Neural crest cell (in vitro differentiated cells): ENCODE measurements at places on chromosomes 3 and 15. TPM values are rescaled to one million over a fixed set of nuclear protein-coding genes. Genes with fewer than 3 reads are reported as not detected.

DNA sequence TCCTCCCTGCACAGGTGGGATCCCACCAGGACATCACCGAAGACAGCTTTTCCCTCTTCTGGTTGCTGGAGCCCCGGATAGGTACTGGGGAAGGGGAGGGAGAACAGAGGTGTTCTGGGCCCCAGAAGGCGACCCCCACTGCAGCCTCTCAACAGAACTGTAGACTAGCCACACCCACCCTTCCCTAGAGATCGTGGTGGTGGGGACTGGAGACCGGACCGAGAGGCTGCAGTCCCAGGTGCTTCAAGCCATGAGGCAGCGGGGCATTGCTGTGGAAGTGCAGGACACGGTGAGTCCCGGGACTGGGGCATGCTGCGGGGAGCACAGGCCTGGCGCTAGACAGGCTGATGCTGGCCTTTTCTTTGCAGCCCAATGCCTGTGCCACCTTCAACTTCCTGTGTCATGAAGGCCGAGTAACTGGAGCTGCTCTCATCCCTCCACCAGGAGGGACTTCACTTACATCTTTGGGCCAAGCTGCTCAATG, 809 bp downstream of the NDUFAF3 start:
- no peak for DNase-seq
- H3K4me3 ChIP-seq: peak overlapping the region; percentile 98
- H3K27me3 ChIP-seq: peaks cover 6% of the 10 kb centered on the region
- peak overlapping the region; percentile 98 for H3K27ac ChIP-seq
- peaks cover 36% of the 10 kb centered on the region for H3K4me1 ChIP-seq
- H3K36me3 ChIP-seq: peaks cover 24% of the 10 kb centered on the region

DNA sequence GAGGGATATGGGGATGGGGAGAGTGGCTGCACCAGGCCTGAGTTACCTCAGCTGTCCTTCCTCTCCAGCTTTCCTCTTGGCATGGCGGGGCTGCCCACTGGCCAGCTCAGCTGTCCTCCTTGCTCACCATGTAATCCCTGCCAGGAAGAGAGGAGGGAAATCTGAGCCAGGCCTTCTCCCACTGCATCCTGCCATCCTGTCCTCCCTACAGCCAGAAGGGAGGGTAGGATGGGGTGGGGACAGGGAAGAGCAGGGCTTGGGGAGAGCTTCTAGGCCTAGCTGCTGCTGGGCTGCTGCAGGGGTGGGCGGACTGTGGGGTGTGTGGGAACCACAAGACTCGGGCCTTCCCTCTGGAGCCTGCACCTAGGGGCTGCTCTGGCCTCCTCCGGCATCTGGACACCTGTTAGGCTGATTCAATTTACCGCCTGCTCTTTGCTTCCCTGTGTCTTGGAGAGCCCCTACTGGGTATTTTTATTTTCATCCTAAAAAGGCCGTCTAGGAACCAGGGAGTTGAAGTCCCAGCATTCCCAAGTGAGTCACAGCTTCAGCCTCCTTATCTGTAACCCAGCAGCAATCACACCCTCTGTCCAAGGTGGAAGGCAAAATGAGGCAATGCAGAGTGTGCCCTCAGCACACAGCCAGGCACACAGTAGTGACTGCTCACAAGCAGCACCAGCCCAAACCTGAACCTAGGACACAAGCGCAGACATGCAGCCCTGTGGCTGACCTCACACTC, 13.1 kb upstream of the KY start:
- H3K27ac ChIP-seq: no peak overlapping the region
- peaks cover 2% of the 10 kb centered on the region for H3K27me3 ChIP-seq
- H3K4me1 ChIP-seq: peaks cover 4% of the 10 kb centered on the region
- H3K36me3 ChIP-seq: no peaks in the 10 kb centered on the region

DNA sequence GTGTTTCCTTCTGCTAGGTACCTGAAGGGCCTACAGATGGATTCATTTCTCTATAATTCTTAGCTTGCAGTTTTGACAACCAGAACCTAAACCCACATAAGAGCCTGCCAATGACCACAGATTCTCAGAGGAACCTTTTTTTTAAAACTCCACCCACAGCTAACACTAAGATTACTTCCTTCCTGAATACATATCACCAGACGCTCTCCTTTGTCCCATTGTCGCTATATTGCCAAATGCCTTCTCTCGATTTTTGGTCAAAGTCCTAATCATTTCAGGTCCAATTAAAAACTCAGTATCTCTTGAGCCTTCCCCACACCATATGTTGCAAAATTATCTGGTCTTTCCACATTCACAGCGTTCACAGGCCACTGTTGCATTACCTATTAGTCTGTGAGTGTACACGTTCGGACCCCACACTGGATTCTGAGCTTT, 12.4 kb downstream of the ZNF710 start:
- DNase-seq: no peak
- peaks cover 26% of the 10 kb centered on the region for H3K4me1 ChIP-seq
- H3K27ac ChIP-seq: no peak overlapping the region
- peaks cover 31% of the 10 kb centered on the region for H3K36me3 ChIP-seq

DNA sequence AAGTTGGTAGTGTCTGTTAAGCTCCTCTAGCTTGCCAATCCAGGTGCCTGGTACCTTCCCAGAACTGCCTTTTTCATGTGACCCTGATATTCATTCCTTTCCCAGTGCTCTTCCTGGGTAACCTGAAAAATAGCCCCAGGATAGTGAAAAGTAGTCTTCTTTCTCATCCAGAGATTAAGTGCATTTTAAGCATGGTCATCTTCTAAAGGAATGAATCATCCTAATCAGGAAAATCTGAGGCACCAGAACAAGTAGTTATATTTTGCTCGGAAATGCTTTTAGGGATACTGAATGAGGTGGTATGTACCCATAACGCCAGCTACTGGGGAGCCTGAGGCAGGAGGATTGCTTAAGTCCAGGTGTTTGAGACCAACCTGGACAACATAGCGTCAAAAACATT, 23.1 kb upstream of the PDCD6IP start:
- no peak overlapping the region for H3K27ac ChIP-seq
- H3K27me3 ChIP-seq: no peaks in the 10 kb centered on the region
- H3K4me3 ChIP-seq: no peak overlapping the region
- DNase-seq: no peak

DNA sequence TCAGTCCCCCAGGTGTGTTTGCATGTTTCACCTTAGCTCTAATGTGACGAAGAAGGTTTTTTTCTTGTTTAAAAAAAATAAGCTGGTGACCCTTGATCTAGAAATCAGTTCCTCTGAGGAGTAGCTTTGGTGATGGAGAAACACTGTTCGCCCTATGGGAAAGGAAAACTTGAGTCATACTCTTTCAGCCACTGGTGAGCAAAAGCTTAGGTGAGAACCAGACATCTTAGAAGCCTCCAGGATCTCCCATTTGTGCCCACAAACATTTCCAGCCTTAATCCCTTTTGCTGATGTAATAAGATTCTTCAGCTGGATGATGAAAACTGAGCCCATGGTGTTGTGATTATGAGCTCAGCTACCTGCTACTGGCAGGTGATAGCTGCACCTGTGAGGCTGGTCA, 37.8 kb downstream of the SLC27A2 start:
- H3K27ac ChIP-seq: no peak overlapping the region
- H3K4me1 ChIP-seq: peaks cover 12% of the 10 kb centered on the region
- no peak overlapping the region for H3K4me3 ChIP-seq

DNA sequence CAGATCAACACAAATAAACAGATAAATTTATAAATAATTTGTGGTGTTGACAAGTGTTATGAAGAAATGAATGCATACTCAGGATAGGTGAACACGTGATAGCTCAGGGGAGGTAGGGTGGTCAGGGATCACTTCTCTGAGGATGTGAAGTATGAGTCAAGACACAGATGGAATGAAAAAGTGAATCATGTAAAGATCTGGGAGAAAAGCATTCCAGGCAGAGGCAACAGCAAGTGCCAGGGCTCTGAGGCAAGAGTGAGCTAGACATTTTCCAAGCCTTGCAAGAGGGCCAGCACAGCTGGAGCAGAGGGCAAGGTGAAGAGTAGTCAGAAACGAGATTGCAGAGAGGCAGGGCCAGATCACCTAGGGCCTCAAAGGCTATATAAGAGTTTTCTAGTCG, 177.8 kb downstream of the WNT5A start:
- no peak overlapping the region for H3K27ac ChIP-seq
- H3K4me1 ChIP-seq: peaks cover 5% of the 10 kb centered on the region
- no peaks in the 10 kb centered on the region for H3K36me3 ChIP-seq
- no peak overlapping the region for H3K4me3 ChIP-seq
- no peak for DNase-seq
- H3K27me3 ChIP-seq: no peaks in the 10 kb centered on the region

GRCh38 chr3:118544458-118544857, 490.2 kb downstream of the IGSF11 start:
- no peaks in the 10 kb centered on the region for H3K36me3 ChIP-seq
- no peak overlapping the region for H3K27ac ChIP-seq
- peaks cover 5% of the 10 kb centered on the region for H3K4me1 ChIP-seq

GRCh38 chr3:122167630-122168029, 15.8 kb upstream of the CASR start:
- no peaks in the 10 kb centered on the region for H3K36me3 ChIP-seq
- H3K27ac ChIP-seq: no peak overlapping the region
- no peak overlapping the region for H3K4me3 ChIP-seq
- no peaks in the 10 kb centered on the region for H3K4me1 ChIP-seq
- DNase-seq: no peak
- peaks cover 8% of the 10 kb centered on the region for H3K27me3 ChIP-seq

- no peaks in the 10 kb centered on the region for H3K27me3 ChIP-seq
- H3K4me3 ChIP-seq: no peak overlapping the region
- peaks cover 3% of the 10 kb centered on the region for H3K36me3 ChIP-seq
- H3K27ac ChIP-seq: peak overlapping the region; percentile 62
- H3K4me1 ChIP-seq: peaks cover 4% of the 10 kb centered on the region
These were observed 35.6 kb downstream of the ABCC5 start for GRCh38 chr3:183981990-183982644.

- H3K27ac ChIP-seq: no peak overlapping the region
- H3K4me3 ChIP-seq: no peak overlapping the region
- peaks cover 2% of the 10 kb centered on the region for H3K36me3 ChIP-seq
These were observed 235.1 kb upstream of the CCDC54 start for GRCh38 chr3:107142171-107142570.

GRCh38 chr3:159236321-159236720, 434.5 kb downstream of the MFSD1 start:
- DNase-seq: no peak
- H3K27me3 ChIP-seq: peaks cover 15% of the 10 kb centered on the region
- no peaks in the 10 kb centered on the region for H3K36me3 ChIP-seq
- no peak overlapping the region for H3K27ac ChIP-seq
- H3K4me3 ChIP-seq: no peak overlapping the region

- H3K27ac ChIP-seq: peak overlapping the region; percentile 35
- peaks cover 7% of the 10 kb centered on the region for H3K36me3 ChIP-seq
- no peaks in the 10 kb centered on the region for H3K27me3 ChIP-seq
- peak; percentile 30 for DNase-seq
These were observed 15.2 kb downstream of the TRAIP start for GRCh38 chr3:49841126-49841696.

GRCh38 chr3:163939926-163940325, 1138.4 kb downstream of the SI start:
- no peak overlapping the region for H3K27ac ChIP-seq
- no peaks in the 10 kb centered on the region for H3K27me3 ChIP-seq
- no peak overlapping the region for H3K4me3 ChIP-seq
- no peaks in the 10 kb centered on the region for H3K4me1 ChIP-seq
- no peak for DNase-seq

The CACNA1D gene
- 1.1 and 2.3 TPM in 2 replicates for total RNA-seq

The ARHGEF26 gene
- 17.4 and 19.3 TPM in 2 replicates for total RNA-seq

The NEO1 gene
- total RNA-seq: 75.6 and 80.1 TPM in 2 replicates

The COLQ gene
- 2.8 and 3.2 TPM in 2 replicates for total RNA-seq
